HCT116 (cell line): ENCODE measurements at places on chromosomes 13 and 19.

DNA sequence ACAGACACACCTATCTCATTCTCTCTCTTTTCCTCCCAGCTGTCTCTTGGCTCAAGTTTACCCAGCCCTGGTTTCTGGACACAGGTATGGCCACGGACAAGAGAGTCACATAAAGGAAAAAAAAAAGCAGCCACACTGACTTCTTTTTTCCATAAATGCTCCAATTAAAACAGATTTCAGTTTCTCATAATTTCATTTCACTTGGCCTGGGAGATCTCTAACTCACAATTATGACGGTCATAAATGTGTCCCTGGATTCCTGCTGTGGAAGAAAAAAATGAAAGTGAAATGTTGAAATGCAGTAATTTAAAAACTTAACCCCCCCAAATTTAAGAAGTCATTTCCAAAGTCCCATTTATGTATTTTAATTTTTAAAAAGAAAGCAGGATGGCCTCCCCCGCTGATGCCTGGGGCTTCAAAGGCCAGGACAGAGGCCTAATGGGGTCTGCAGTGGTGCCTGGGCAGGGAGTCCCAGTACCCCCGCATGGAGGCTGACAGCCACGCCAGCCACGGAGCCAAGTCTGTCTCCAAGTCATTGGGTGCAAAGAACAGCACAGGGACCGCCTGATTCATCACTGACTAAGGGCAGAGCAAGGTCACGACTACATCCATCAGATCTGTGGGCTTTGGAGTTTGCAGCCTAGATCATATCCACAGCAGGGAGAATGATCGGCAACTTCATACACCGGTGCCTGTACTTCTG is 79.7 kb downstream of the TSHZ3 start:
- DNase-seq, result no peak

DNA sequence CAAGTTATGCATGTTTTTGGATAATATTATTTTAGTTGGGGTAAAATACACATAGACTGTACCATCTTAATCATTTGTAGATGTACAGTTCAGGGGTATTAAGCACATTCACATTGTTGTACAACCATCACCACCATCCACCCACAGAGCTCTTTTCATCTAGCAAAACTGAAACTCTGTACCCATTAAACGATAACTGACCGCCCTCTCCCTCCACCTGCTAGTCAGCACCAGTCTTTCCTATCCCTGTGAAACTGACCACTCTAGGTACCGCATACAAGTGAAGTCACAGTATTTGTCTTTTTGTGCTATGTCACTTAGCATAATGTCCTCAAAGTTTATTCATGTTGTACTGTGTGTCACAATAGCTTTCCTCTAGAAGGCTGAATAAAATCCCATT is 60.2 kb upstream of the GTF2F2 start:
- no peak for DNase-seq

DNA sequence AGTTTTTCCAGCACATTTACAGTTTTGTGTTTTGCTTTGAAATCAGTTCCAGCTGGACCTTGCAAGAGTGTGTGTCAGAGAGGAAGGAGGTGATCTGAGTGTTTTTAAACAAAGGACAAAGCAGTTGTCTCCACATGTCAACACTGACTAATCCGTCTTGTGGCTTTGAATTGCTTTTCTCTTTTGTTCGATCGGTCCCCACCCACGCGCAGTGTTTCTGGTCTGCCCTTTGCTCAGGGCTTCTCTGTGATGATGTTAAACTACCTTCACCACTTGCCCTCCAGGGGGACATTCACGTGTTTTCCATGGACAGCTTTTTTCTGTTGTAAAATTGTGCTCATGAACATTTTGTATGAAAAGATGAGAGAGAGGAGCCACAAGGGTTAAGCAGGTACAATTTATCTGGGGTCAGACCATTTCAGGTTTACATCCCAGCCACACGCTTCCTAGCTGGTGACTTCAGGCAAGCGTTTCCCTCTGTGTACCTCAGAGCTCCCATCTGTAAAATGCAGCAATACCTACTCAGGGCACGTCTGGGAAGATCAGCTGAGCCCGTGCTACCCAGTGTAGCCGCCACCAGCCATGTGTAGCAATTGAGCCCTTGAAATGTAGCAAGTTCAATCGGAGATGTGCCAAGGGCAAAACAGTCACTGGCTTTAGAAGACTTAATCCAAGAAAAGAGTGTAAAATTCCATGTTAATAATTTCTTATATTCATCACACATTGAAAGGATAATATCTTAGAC is 13.5 kb upstream of the PLA2G4C start:
- peak; percentile 39 for DNase-seq

- DNase-seq, result no peak
Observed at GRCh38 chr19:12000152-12000981, 35.1 kb downstream of the ZNF433 start.

DNA sequence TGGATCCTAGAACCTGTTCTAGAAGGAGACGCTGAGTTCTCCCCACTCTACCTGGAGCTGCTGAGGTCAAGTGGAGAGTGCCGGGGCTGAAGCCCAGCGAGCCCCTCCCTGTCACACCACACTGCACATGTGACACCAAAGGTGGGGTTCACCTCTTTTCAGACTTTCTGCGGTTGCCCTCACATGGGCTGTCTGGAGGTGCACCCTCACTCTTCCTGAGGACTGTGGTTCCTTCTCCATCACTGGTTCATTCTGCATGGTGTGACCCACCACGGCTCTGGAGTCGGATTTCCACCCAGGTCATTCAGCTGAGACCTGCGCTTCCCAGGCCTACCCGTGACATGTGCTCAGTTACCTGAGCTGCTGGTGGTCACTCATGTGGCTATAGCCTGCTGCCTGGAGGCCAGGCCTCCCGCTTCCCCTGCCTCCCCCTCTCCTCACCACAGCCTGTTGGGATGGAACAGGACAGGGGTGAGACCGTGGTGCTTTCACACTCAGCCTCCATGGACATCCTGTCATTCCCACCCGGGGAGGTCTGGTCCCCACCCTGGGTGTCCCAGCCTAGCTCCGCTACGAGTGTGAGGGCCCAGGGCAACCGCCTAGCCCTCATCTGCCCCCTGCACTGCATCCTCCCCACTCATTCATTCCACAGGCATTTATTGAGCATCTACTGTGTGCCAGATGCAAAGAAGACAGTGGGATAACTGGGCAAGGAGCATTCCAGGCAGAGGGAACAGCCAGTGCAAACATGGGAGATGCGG is 605 bp upstream of the A1BG start:
- DNase-seq, result no peak

DNA sequence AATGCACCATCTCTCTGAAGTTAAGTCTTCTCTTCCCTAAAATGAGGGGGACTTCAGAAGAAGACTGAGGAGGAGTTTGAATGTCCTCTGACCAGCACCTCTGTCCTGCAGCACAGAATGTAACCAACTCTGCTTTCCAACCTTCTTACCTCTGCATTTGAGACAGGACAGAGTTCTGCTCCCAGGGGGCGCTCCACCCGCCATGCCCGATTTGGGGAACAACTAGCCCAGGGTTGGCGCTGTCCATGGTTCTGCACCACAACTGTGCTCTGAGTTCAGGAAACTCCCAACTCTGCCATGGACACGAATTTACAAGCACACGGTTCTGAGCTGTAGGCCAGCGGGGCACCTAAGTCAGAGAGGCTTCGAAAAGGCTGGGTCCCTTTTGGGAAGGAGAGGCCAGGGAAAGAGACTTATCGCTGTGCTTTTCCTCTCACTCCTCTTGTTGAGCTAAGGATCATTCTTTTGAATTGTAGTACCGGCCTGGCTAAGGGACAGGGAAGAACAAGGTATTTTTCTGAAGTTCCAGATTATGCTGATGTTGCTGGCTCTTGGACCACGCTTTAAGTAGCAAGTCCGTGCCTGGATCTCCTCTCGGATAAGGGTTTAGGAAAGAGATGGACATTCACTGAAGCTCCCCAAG is 22.2 kb downstream of the SIGLEC5 start:
- DNase-seq, result peak; percentile 64
